NCI-H1048 (cell line): ENCODE measurements at places on chromosomes 16 and 17.

- DNase-seq: no peak
Measured at GRCh38 chr16:72149676-72150464, 22.1 kb downstream of the PMFBP1 start.

GRCh38 chr16:85629853-85630252 is 16.7 kb downstream of the GSE1 start:
- DNase-seq: no peak

- no peak for DNase-seq
Measured at GRCh38 chr17:80953471-80954315, 37.9 kb upstream of the CHMP6 start.

GRCh38 chr17:77512062-77512946 is 371.5 kb downstream of the SEC14L1 start:
- DNase-seq: no peak

DNA sequence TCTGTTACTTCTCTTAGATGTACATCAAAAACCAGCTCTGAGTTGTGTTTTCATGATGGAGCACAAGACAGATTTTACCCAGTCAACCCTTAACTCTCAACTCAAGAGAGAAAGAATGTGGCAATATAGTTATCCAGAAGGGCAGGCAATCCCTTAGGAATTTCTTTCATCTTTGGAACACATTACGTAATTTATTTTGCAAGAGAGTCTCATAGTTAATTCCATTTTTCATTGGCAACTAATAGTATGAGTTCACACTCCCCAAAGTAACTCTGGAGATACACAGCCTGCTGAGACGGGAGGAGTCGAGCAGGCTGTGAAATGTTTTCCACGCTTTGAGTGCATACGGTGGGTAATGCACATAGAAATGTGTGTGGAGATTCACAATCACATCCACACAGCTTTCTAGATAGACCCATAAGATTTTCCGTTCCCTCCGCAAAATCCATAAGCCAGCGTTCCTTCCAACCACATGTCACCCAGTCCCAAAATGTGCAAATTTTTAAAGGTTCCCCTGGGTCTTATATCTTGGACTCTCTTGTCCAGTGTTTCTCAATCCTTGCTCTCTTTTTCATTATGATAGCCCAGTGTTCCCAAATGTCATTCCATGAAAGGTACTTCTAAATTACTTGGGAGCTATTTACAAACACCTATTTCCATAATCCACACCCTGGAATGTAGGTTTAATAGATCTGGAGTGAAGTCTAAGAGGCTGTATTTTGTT is 8.4 kb upstream of the CDRT4 start:
- DNase-seq: no peak

- DNase-seq: no peak
Measured at GRCh38 chr17:45311760-45312476, 4.9 kb downstream of the MAP3K14 start.

DNA sequence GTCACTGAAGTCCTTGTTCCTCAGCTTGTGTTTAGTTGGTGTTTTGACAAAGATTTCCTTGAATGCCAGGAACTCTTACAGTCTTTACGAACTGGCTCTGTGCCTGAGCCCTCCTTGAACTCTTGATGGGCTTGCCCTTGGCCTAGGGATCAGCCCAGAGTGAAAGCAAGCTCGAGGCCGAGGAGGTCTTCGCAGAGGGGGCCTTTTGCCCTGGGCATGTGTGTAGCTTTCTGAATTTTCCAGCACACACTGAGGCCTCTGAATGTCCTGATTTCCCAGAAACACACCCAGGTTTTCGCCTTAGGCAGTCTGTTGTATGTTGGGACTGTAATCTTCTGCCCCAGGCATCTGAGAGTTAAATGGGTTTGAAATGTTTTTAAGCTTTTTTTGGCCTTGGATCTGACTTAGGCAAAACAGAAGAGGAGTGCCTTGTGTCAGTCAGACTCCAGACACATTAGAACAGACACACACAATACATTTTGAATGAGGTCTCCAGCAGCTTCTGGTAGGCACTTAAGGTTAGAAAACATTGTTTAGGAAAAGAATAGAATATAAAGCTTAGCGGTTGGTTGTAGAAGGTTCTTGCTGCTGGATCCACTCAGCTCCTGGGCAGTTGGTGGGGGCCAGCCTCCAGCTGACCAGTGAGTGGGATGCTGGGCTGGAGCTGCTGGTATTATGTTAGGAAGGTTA is 17.1 kb downstream of the FOXK2 start:
- no peak for DNase-seq

- no peak for DNase-seq
Measured at GRCh38 chr17:247767-248166, 66.3 kb upstream of the DOC2B start.
